ENCODE measurements at places on chromosomes 4 and X. TPM values are rescaled to one million over a fixed set of nuclear protein-coding genes. Genes with fewer than 3 reads are reported as not detected.

Gene PRDM8
- 1.1 TPM for total RNA-seq

Gene TMPRSS11A
- total RNA-seq, result not detected

Gene CLIC2
- total RNA-seq, result 4.4 TPM

Gene RTL9
- not detected for total RNA-seq

Gene KLB
- not detected for total RNA-seq

Gene OPRPN
- not detected for total RNA-seq

Gene MAP3K15
- total RNA-seq, result 0.57 TPM

Gene MGARP
- 2.0 TPM for total RNA-seq

Gene ABLIM2
- total RNA-seq, result 0.23 TPM

Gene NHSL2
- 2.3 TPM for total RNA-seq

Gene PAGE5
- total RNA-seq, result 326 TPM

Gene ACSL1
- 12.5 TPM for total RNA-seq

Gene GLRA3
- total RNA-seq, result not detected

Gene TBC1D9
- total RNA-seq, result 8.5 TPM

Gene FAM114A1
- 37.1 TPM for total RNA-seq

Gene GNL3L
- total RNA-seq, result 47.8 TPM

Gene EVC
- 18.3 TPM for total RNA-seq

Gene KCND1
- 0.46 TPM for total RNA-seq

Gene NDST3
- total RNA-seq, result 0.57 TPM

Gene FREM3
- total RNA-seq, result not detected

Gene BST1
- 3.8 TPM for total RNA-seq

Gene NAP1L3
- total RNA-seq, result 19.1 TPM

Gene ADH1B
- total RNA-seq, result not detected

Gene JCHAIN
- total RNA-seq, result not detected

Gene F8
- total RNA-seq, result 2.2 TPM

Gene PGAM4
- not detected for total RNA-seq

Gene F8A2
- not detected for total RNA-seq

Gene DKK2
- 2.7 TPM for total RNA-seq

Gene FRG2
- total RNA-seq, result not detected

Gene METTL14
- total RNA-seq, result 10.2 TPM

Gene SUPT20HL2
- total RNA-seq, result not detected

All from Daoy (cell line).